ENCODE measurements at places on chromosomes 3 and 15.

- DNase-seq: no peak
Observed at GRCh38 chr15:89028036-89028435, 60.2 kb upstream of the ABHD2 start.

DNA sequence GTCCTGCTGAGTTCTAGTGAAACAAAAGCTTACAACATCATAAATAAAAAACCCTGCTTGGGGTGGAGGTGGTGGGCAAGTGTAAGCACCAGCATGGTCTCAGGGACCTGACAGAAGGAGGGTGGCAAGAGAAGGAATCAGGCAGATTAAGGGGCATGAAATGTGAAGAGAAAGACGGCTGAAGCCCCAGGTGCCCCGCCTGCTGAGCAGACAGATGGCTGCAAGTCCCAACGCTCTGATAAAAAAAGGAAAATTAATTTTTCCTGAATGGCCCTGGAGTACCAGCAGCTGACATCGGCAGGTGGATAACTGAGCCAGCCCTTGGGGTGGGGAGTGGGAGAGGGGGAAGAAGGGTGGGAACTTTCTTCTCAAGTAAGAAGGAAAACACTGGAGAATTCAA lies 137.9 kb downstream of the XXYLT1 start:
- no peak for DNase-seq

- DNase-seq: no peak
Observed at GRCh38 chr3:50517721-50518206, 14.3 kb upstream of the CACNA2D2 start.

GRCh38 chr3:146396792-146397191 lies 72.6 kb downstream of the PLSCR2 start:
- DNase-seq: no peak

DNA sequence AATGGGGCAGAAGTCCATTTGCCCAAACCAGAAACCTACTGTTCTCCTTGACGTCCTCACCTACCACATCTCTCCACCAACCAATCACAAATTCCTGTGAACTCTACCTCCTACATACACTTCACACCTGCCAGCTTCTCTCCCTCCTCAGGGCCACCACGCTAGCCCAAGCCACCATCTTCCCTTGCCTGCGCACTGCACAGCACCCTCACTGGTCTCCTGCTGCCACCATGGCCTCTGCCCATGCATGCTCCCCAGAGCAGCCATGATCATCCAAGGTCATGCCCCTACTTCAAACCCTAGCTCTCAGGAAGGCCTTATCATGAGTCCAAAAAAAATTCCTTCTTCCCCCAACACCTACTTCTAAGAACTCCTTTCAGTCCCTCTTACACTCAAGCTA lies 1.1 kb upstream of the EPHB3 start:
- no peak for DNase-seq

DNA sequence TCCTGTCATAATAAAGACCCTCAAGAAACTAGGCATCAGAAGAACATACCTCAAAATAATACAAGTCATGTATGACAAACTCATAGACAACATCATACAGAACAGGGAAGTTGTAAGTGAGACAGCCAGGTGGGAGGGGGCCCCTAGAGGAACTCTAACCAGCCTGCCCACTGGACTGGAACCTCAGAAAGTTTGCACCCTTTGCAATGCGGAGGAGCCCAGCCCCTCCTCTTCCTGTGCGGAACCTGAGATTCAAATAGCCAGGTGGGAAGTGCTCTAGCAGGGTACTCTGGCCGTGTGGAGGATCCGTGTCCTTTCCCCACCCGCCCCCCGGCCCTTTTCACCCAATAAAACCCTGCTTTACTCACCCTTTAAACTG lies 387.0 kb upstream of the CBLB start:
- no peak for DNase-seq

- no peak for DNase-seq
Observed at GRCh38 chr3:196232154-196232881, 16.0 kb downstream of the SLC51A start.

DNA sequence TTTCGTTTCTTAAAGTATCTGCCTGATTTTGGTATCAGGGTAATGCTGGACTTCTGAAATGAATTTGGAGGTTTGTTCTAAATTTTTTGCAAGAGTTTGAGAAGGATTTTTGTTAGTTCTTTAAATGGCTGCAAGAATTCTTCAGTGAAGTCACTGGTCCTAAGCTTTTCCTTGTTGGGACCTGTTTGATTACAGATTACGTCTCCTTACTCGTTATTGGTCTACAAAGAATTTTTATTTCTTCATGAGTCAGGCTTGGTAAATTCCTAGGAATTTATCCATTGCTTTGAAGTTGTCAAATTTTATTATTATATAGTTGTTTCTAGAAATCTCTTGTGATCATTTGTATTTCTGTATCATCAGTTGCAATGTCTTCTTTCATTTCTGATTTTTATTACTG lies 196.0 kb downstream of the DPH6 start:
- DNase-seq: no peak

DNA sequence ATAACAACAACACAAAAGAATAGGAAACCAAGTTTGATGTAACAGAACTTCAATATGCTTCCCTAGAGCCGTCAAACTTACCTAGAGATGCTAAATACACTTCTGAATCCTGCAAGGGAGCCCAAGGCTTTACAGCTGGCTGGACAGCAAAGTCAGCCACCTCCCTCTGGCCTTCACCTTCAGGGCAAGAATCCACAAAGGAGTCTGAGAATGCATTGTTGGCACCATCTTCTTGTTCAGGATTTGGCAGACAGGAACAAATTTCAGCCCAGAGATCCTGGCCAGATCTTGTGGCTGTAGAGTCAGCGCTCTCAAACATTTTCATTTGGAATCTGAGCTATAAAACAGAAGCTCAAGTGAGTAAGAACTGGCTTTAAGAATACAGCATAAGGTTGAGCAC lies 2.2 kb downstream of the CCDC32 start:
- no peak for DNase-seq

GRCh38 chr3:172608575-172608974 lies 85.3 kb upstream of the TNFSF10 start:
- DNase-seq: no peak

DNA sequence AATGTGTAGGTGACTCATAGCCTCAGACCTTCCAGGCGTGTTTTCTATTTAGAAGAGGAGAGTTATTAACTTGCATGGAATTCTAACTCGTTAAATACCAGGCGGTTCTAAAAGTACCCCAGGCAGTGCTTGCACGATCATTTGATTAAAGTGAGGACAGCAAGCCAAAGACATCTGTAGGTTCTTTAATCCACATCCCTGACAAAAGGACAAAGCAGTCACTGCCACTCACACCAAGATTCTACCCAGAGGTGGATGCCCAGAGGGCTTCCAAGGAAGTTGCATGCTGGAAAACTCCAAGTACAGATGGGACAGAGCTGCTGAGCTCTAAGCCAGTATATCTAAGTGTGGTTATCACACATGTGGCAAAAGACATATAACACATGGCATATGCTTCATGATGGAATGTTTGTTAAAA lies 372.1 kb downstream of the ROBO2 start:
- DNase-seq: no peak

DNA sequence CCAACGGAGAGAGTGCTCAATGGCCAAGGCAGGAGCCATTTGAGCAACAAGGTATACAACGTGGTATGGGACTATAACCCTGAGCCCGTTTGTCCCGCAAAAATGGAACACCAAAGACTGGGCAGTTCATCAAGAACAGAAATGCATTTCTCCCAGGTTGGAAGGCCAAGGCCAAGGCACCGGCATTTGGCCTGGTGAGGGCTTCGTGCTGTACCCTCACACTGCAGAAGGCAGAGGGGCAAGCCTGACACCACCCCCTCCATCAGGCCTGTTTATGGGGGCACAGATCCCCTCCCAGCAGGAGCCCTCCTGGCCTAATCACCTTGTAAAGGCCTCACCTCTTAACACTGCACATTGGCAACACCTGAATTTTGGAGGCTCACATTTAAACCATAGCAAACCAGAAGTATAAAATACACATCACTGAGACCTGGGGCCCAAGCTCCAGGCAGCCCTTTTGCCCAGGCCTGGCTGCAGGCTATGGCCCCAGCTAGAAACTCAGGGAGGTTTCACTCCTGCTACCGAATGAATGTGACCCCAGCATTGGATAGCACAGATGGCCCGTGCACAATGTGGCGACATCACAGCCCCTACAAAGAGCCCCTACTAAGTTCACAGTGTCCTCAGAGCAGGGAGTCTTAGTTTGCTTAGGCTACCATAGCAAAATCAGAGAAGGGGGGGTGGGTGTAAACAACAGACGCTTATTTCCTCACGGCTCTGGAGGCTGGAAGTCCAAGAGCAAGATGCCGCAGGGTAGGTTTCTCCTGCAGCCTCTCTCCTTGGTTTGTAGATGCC lies 47.1 kb downstream of the KLF15 start:
- no peak for DNase-seq

DNA sequence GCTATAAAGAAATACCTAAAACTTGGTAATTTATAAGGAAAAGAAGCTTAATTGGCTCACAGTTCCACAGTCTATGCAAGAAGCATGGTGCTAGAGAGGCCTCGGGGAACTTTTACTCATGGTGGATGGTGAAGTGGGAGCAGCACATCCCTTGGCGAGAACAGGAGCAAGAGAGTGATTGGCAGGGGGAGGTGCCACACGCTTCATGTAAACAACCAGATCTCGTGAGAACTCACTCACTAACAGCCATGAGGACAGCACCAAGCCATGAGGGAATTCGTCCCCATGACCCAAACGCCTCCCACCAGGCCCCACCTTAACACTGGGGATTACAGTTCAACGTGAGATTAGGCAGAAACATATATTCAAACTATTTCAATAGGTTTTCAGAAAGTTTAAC lies 28.0 kb downstream of the GABRB3 start:
- no peak for DNase-seq

DNA sequence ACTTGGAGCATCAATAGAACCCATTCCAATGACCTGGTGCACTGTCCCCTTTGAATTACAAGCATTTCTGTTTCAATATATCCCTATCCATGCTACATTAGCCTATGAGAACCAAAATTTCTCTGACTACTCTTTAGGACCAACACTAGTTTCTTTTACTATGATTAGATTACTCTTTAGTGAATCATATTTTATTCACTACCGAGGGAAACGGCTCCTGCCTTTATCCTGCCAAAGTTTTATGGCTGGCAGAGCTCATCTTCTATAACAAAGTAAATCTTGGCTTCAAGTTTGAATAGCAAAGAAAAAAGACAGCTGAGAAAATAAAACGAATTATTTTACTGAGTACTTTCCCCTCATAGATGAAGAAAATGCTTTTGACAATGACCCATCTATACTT lies 120.9 kb downstream of the SLC9A9 start:
- no peak for DNase-seq

DNA sequence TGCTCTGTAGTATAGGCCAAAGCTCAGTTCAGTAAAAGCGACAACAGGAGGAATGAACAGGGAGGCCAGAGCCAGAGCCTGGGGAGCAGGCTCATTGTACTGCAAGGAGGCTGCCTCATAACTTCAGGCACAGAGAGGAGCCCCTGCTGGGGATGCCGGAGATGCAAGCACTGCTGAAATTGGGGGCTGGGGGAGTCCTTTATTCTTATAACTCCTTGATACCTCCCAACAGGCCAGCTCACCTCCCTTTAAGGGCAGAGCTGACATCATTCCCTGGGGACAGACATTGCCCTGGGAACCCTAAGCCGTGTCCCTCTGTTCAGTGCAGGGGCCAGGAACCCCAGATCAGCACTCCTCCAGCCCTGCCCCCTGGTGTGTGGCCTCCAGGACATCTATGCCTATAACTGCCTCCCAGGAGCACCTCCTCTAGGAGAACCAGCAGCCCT lies 83.8 kb upstream of the MRPS22 start:
- no peak for DNase-seq

DNA sequence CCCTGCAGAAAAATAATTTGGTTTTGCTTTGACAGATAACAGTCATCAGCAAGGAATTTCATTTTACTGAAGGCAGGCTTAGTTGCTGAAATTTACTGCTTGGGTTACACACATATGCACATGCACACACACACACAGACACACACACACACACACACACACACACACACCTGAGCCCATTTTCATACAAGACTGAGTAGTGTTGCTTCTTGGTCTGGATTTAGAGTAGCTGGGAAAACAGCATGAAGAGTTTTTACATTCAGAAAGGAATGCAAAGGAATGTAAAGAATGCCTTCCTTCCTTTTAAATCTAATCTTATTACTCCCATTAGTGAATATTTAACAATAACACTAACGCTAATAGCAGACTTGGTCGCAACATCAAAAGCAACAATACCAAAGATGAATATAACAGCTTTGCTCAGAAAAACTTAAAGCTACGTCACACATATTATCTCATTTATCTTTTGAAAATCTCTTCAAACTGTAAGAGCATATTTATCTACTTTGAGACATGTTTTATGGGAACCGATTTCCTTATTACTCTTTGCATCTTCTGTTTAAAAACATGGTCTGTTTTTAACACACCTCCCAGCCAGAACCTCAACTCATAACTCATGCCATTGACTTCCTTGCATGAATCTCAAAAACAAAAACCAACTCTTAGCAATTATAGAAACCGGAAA lies 32.5 kb downstream of the RFTN1 start:
- DNase-seq: no peak

DNA sequence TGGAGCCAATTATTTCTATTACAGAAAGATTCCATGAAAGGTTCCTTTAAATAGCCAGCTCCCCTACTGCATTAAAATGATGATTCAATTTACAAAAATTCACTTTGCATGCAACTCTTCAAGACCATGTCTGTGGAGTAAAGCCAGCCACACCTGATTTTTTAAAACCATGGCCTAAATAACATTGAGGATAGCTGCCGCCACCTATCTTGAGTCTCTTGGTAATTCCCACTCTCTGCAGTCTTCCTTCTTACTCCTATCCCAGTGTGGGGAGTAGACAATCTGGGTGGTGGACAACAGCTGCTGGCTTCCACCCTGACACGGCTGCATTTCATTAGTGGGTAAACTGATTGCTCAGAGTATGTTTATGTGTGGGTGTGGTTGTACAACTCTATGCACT lies 10.7 kb downstream of the LRTM1 start:
- DNase-seq: no peak

DNA sequence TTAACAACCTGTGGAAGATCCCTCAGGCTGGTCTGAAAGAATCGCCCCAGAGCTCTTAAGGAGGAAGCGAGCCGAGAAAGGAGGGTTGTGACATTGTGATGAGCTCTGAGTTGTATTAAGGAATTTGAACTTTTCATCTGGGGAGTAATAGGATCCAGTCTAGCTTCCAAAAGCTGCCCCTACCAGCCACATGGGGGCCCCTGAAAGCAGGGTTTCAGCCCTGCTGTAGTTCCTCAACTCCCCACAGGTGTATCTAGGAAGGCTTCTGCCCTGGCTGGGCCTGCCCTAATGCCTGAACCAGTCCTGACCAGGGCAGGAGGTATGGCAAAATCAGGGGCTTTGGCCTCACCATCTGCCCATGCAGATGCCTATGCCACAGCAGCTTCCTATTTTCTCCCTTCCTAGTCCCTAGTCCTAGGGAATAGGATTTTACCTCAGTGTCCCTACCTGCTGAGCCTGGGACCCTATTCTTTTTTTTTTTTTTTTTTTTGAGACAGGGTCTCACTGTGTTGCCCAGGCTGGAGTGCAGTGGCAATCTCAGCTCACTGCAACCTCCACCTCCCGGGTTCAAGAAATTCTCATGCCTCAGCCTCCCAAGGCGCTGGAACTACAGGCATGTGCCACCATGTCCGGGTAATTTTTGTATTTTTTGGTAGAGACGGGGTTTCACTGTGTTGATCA lies 5.0 kb upstream of the AP3S2 start:
- peak; percentile 23 for DNase-seq

GRCh38 chr15:76337059-76337695 lies 604 bp downstream of the ISL2 start:
- DNase-seq: no peak

- DNase-seq: no peak
Observed at GRCh38 chr15:31338318-31338878, 11.8 kb downstream of the KLF13 start.
